Stimulated activated CD4-positive, alpha-beta T cell treated with anti-CD3 and anti-CD28 coated beads, Interleukin-2, amount 100 ng/mL, for 48 hours (primary cell): ENCODE measurements at places on chromosomes 16 and 17.

DNA sequence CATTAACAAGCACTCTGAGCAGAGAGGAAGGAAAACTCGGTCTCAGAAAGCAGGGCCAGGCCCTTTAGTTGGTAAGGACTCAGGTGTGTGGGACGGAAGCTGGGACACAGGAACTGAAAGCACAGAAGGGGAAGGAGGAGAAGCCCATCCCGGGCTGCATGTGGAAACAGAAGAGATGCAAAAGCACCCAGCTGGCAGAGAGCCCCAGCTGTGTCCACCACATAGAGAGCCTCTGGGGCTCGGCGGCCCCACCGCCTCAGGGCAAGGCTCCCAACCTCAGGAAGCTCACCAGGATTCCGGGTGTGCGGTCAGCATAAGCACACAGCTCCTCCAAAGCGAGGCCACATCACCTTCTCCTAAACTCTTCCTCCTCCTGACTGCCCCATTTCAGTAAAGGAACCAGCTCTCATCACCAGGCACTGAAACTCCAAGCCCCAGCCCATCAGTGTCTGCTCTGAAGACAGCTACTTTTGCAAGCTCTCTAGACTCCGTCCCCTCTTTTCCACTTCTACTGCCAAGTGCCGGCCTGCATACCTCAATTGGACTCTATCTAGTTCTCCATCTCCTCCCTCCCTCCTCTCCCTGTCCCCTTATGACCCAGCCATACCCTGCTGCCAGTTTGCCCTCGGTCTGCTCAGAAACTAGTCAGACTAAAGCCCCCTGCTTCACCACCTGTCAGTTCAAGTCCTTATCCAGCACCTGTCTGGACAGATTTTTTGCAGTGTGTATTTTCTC, 6.0 kb downstream of the ST3GAL2 start:
- no peak for DNase-seq

- peak; percentile 82 for DNase-seq
These were observed 11.9 kb downstream of the MT4 start for GRCh38 chr16:56576585-56577299.

DNA sequence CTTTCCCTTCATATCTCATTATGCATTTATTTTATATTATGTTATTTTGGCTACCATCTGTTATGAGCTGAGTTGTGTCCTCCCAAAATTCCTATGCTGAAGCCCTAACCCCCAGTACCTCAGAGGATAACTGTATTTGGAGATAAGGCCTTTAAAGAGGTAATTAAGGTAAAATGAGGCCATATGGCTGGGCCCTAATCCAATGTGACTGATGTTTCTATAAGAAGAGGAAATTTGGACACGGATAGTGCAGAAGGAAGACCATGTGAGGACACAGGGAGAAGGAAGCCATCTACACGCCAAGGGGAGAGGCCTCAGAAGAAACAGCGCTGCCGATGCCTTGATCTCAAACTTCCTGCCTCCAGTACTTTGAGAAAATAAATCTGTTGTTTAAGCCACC, 557.7 kb upstream of the CDH5 start:
- no peak for DNase-seq

DNA sequence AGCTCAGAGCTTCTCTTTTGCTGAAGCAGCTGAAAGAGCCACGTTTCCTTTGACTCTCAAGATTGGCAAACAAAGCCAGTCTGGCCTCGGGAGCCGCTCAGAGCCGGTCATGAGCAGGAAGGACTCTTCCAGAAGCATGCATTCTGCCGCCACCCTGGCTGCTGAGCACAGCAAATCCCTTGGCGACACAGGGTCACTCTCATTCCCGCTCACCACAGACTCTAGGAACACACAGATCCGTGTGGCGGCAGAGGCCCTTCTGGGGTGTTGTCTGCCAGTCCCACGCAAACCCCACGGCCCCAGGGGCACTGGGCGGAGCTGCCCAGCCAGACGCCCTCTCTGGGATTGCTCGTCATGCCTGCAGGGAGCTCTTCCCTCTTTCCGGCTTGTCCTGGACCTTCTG, 157.0 kb downstream of the C16orf95 start:
- DNase-seq = no peak

GRCh38 chr16:67163999-67164558, 466 bp upstream of the HSF4 start:
- no peak for DNase-seq

GRCh38 chr16:74743668-74744299, 30.8 kb downstream of the FA2H start:
- no peak for DNase-seq

- no peak for DNase-seq
These were observed 4.7 kb upstream of the IRF8 start for GRCh38 chr16:85894266-85894665.

- no peak for DNase-seq
These were observed 20.4 kb downstream of the USP10 start for GRCh38 chr16:84720177-84720579.

DNA sequence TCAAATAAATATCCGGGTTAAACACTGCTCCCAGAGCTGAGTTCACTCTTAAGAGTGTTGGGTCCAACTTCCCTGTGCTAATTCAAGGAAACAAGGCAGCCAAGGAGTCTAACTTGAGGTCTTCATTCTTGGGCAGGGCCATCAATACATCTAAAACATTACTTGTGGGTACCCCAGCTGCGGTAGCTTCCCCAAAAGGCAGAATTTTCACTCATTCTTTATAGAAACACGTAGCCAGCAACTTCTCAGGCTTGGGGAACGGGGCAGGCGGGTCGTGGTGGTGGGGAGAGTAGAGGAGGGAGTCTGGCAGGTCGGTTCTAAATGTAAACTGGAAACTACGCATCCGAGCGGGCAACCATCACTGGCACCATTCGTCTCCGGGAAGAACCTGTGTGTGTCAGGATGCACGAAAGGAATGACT, 666 bp upstream of the METTL9 start:
- DNase-seq = peak; percentile 11

GRCh38 chr17:70295329-70295728, 126.0 kb downstream of the KCNJ2 start:
- DNase-seq = no peak

DNA sequence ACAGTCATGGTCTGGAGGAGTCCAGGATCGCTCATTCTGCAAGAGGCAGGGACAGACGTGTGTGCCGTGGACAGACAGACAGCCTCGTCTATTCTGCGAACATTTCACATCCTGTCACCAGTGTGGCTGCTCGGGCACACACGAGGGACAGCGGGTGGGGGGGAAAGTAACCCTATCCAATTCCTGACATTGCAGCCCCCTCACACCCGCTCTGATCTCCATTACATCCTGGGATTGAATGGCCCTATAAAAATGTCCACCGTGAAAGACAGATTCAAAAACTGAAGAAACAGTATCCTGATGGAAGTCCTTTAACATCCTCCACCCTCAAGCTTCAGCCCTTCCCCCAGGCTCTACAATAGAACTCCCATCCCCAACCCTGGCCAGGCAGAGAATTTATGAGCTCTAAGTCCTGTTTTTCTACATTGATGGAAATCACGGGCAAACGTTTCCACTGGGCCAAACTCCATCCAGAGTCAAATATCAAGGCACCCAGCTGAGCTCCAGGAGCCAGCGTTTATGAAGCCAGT, 39.4 kb downstream of the HS3ST3A1 start:
- no peak for DNase-seq

GRCh38 chr17:4786516-4786915, 352 bp upstream of the VMO1 start:
- DNase-seq = no peak

- DNase-seq = no peak
These were observed 6.0 kb upstream of the GRIN2C start for GRCh38 chr17:74865504-74866197.

DNA sequence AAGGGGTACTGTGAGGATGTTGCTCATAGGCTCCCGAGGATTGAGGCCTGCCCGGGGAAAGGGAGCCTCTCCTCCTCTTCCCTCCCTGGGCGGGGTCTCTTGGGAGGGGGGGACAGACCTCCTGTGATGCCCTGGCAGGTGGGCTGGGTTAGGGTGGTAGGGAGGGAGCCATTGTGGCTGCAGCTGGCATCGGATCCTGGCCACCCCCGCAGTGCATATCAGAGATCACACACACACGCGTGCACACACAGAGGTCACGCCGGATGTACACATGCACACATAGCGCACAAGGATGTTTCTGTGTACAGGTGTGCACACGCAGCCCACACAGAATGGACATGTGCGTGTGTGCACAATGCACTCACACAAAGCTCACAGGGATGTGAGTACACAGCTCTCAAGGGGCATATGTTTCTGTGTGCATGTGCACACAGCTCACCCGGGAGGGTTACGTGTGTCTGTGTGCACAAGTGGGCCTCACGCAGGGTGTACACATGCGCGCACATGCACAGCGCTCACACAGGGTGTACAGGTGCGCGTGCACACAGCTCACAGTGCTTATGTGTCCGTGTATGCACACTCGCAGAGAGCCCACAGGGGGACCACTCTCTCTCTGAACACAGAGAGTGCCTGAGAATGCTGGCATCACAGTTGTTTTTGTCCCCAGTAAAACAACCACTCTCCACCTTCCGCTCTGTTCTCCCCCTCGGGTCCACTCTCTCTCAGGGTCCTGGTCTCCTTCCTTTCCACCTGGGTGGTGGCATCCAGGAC, 2.4 kb downstream of the GJD3 start:
- DNase-seq = no peak

DNA sequence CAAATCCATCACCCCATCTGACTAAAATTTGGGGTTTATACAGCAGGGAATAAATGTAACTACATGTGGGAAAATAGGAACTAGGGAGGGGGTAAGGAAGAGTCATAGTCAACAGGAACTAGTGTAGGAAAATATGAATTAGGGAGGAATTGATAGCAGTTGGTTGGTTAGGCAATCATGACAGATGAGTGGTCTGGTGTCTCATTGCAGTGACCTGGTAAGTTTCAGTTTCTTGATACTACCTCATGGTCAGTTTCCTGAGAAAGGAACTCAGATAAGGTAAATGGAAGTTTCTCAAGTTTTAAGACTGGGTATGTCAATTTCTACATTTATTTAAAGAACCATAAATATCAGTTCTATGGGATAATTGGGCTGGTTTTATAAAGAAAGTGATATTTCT, 442.3 kb downstream of the NPIPA7 start:
- DNase-seq = no peak

DNA sequence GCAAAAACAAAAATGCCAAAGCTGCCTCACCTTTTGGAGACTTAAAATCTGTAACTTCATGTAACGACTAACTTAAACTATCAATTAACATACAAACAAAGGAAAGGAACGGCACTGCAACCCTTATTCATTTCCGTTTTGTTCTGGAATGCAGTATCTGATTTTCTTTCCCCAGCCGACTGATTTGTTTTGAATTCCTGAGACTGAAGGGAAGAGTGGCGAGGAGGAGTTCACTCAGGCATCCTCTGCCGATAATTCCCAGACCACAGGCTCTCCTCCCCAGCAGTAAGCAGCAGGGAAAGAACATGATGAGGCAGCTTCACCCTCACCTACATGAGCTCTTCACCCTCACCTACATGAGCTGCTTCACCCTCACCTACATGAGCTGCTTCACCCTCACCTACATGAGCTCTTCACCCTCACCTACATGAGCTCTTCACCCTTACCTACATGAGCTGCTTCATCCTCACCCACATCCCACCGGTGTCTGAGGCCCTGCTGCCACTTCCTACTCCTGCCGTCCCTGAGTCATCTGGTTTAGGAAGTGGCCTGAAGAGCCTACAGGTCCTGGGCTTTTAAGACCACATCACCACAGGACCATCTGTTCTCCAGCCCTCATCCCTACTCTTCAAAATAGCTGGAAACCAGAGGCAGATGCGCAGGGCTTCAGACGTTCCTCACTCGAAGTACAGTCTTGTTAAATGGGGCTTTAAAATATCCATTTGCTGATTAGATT, 168.0 kb upstream of the RPH3AL start:
- DNase-seq = no peak

DNA sequence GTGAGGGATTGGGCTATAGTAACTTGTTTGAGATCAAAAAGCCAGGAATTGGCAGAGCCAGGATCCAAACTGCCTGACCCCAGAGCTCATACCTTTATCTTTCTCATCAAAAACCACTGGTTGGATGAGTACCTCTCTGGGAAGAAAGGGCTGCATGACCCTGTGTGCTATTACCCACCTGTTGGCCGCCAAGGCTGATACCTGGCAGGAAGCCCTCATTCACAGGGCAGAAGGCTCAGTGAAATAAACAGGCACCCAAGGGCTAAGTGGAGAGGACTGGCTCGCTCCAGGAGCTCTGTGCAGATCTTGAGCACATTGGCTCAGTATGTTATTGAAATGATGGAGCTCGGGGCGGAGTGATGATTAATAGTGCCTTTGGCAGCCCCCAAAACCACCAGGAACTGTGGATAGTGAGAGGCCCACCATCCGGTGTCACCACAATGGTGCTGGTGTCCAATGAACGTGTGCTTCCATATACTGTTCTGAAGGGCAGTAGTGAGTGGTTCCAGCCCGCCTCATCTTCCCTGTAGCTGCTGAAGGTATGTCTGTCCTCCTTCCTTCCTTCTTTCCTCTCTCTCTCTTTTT, 197.6 kb downstream of the MSI2 start:
- no peak for DNase-seq

GRCh38 chr17:78618264-78619066, 41.3 kb upstream of the DNAH17 start:
- no peak for DNase-seq

DNA sequence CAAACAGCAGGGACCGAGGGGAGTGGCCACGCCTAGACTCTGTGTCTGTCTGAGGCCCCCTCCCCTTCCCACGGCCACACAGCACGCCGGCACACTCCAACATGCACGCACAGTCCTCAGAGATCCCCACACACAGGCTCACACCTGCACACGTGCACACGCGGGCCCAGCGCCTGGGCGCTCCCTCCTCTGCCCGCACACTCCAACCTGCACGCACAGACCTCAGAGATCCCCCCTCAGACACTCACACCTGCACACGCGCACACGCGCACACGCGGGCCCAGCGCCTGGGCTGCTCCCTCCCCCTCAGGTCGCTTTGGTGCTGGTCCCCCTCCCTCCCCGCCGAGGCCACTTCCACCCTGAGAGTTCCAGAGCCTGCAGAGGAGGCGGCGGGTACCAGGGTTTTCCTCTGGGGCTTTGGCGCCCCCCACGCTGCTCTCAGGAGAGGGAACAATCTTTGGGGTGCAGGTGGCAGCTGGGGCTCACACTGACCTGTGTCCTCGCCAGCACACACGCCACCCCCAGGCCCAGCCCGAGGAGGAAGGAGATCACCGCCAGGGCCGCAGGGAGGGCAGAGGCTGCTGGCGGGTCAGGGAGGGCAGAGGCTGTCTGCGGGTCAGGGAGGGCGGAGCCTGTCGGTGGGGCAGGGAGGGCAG, 1.6 kb downstream of the CD7 start:
- DNase-seq = no peak

GRCh38 chr17:3632287-3632686, 3.8 kb downstream of the SHPK start:
- no peak for DNase-seq

DNA sequence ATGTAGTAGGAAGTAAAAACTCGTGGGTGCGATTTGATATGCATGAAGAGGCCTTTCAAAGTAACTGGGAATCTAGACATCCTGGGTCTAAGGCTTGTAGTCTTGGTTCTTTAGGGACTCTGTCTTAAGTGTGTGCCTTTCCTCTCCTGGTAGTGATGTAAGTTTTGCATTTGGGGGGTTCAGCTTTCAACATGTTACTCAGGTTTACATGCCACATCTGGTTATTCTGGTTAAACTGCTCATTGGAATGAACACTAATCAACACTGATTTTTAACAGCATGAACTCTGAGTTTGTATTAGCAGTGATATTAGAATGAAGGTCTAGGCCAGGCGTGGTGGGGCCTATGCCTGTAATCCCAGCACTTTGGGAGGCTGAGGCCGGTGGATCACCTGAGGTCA, 15.1 kb downstream of the PGS1 start:
- no peak for DNase-seq
